ENCODE measurements at places on chromosomes 4 and X.

DNA sequence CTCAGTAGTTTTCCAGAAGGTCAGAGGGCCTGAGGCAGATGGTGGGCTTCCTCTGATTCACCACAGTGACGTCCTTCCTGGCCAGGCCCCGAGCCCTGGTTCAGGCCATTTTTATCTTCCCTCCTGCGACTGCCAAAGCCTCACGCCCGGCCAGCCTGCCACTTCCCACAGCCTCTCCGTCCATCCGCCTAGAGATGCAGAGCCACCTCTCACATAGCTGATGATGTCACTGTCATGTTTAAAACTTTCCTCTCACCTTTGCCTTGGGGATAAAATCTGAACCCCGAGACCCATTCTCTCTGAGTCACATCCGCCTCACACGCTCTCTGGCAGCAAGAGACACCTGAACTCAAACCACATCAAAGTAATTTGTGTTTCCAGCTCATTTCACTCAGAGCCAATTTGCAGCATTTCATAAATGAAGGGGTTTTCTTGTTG, 175.3 kb downstream of the QDPR start:
- no peak for DNase-seq

DNA sequence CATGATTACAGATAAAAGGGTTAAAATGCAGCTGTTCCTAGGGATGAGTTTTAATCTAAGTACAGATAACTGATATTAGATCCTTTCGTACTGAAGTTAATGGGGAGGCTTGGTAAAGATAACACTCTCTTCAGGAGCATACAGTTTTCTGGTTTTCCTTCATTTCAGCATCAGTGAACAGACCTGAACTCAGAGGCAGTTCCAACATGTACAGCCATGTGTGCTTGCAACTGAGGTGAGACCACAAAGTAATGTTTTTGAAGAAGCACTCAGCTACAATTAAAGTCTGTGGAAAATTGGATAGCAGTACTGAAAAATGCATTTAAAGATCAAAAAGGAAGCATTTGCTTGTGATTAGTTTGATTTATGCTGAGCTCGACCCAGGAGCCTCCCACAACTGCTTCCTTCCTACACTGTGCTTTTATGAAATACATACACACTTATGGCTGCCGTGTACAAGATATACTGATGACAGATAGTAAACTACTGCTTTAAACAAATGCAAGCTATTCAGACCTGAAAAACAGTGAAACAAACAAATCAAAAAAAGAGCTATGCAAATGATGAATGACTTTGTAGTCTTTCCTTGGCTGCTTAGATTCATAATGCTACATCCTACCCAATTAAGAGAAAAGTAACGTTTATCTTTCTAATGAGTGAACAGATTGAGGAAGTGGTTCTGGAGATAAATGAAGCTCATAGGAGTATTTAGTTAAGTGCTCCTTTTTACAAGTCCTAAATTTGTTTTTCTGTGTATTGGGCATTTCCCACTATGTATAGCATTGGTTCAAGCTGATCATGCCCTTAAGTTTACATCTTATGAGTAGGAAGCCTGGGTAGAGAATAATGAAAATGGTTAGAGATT, 68.4 kb downstream of the PDLIM5 start:
- no peak for DNase-seq

DNA sequence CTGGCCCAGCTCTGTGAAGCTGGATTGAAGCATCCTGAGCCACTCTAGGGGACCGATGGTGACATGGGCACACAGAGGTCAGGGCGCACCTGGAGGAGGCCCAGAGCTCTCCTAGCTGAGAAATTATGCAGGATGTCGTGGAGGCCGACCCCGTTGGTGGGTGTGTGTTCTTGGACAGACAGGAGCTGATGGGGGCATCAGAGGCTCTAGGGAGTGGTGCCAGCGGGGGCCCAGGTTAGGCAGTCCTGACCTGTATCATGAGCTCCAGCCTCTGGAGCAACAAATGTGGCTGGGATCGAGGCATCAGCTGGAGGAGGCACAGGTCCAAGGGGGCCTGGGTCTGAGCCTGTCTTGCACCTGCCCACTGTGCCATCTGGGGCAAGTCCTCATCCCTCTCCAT, 124.6 kb upstream of the PSAPL1 start:
- DNase-seq, result no peak

GRCh38 chrX:12798601-12799000, 7.4 kb downstream of the PRPS2 start:
- no peak for DNase-seq

GRCh38 chr4:98510757-98511517, 147.5 kb downstream of the TSPAN5 start:
- DNase-seq, result no peak

GRCh38 chrX:58025979-58026378, 115.7 kb upstream of the ZXDA start:
- peak; percentile 28 for DNase-seq

GRCh38 chr4:152106113-152106763, 345.4 kb upstream of the GATB start:
- DNase-seq, result no peak

- no peak for DNase-seq
Measured at GRCh38 chrX:86028681-86029080, 18.7 kb downstream of the CHM start.

DNA sequence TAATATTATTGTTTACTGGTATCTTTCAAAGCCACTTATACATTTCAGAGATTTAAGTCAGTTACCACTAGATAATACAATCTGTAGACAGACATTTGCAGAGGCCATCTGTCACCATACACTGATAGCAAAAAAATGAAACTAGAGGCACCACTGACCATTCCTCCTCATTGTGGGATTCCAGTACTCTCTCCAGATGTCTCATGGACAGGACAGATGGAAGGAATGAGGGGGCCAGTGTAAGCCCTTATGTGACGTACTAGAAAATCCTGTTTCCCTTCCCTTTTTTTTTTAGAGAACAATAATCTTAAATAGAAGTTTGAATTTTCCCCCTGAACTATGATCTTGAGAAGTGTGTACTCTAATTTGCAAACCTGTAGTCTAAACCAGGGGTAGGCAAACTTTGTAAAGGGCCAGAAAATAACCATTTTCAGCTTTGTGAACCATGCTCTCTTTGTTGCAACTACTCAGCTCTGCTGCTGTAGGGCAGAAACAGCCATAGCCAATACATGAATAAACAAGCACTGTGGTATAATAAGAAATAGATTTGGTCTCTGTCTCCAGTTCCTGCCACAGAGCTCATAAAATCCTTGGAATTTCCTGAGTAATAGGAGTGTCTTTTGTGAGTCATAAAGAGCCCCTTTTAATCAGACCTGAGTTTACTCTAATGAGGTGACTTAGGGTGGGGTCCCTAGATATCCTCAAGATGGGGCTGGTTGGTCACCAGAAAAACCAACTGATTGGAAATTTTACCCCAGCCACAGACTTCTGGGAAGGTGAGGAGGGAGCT, 90.4 kb downstream of the MOSPD2 start:
- no peak for DNase-seq

GRCh38 chr4:20760053-20760452, 59.8 kb downstream of the PACRGL start:
- DNase-seq, result no peak

Measured in NT2/D1 (cell line).